ENCODE measurements at places on chromosomes 3 and 15. TPM values are rescaled to one million over a fixed set of nuclear protein-coding genes. Genes with fewer than 3 reads are reported as not detected.

Gene REC114
- not detected for polyA plus RNA-seq

- no peak for DNase-seq
Measured at GRCh38 chr15:83057696-83058376, 9.2 kb downstream of the BTBD1 start.

- DNase-seq: no peak
Measured at GRCh38 chr15:38620851-38621594, 56.4 kb upstream of the RASGRP1 start.

- DNase-seq: no peak
Measured at GRCh38 chr3:119630128-119630879, 30.1 kb downstream of the POPDC2 start.

- DNase-seq: no peak
Measured at GRCh38 chr3:156693166-156693565, 18.8 kb downstream of the TIPARP start.

DNA sequence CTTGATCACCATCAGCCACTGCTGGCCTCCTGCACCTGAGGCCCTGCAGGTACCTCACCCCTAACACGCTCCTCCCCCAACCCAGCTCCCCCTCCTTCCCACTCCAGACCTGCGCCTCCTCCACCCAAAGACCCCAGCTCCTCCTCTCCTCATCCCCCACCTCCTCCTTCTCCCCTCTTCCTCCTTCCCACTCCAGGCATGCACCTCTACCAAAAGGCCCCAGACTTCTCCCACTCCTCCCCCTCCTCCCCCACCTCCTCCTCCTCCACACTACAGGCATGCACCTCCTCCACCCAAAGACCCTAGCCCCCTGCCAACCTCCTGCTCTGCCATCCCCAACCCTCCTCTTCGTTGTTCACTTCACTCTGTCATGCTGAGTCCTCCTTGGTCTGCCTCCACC is 42.7 kb downstream of the CYP11A1 start:
- DNase-seq: no peak

All from right renal cortex interstitium (tissue), 3 donors.